Putamen (tissue), 1 donor: ENCODE measurements at places on chromosomes 7 and 10.

DNA sequence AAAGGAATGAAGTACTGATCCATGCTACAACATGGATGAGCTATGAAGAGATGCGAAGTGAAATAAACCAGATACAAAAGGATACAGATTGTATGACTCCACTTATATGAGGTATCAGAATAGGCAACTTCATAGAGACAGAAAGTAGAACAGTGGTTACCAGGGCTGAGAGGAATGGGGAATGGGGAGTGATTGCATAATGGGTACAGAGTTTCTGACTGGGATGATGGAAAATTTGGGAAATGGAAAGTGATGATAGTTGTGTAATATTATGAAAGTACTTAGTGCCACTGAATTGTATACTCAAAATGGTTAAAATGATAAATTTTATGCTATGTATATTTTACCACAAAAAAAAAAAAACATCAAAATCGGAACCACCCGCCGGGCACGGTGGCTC lies 3.9 kb downstream of the ATXN7L1 start:
- DNase-seq = no peak

GRCh38 chr7:144523621-144524020 lies 120.1 kb upstream of the NOBOX start:
- DNase-seq = no peak

DNA sequence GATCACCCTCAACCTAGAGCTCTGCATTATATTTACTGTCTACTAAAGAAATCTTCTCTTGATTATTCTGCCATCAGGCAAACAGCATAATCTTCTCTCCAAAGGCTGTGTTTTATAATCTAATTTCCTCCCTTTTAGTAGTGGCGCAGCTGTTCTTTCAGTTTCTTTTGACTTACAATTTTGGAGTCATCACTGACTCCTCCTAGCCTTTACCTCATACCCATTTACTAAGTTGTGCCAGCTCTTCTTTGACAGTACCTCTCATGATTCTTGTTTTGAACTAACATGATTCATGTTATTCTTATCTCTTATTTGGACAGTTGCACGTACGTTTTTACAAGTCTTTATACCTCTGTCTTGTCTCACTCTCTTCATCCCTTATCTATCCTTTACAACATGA lies 113.0 kb downstream of the FOXP2 start:
- no peak for DNase-seq

- DNase-seq = no peak
These were observed 16.9 kb downstream of the CAMK2G start for GRCh38 chr10:73857446-73857845.

DNA sequence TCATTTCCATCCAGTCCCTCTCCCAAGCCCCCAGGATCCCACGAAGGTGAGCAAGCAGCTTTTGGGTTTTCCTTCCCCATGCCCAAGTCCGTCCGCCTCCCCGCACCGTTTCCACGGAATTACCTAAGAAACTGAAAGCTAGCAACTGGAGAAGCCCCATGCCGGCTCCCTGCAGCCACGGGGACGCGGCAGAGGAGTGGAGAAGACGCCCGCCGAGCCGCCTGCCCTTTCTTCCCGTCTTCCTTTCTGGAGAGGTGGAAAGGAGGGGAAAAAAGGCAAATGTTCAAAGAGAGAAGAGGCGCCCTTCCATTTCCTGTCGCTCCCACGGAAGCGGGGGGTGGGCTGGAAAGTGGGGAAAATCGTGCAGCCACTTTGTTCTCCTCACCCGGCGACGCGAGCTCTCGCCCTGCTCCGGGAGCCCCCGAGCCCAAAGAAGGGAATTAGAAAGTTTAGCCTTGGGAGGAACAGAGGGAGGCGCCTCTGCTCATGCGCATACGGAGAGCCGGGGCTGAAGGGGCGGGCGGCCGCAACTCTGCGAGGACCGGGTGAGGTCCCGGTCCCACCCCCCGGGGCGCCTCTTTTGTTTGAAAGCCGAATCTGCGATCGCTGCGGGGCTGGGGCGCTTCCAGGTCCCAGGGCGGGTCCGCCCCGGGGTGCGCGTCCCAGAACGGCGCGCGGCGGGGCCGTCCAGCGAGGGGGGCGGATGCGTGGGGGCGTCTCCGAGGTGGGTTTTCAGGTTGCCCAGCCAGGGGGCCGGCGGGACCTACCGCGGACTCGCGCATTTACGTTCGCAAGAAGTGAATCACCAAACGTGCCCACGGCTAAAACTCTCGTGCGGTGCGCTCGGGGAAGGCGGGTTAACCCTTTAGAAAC lies at the start of gene LAMB1:
Gene LAMB1, minus strand, starts transcription at position 436 of the 873 bp plus-strand sequence. Its CDS starts 276 bp downstream, at position 160.
- DNase-seq = no peak

DNA sequence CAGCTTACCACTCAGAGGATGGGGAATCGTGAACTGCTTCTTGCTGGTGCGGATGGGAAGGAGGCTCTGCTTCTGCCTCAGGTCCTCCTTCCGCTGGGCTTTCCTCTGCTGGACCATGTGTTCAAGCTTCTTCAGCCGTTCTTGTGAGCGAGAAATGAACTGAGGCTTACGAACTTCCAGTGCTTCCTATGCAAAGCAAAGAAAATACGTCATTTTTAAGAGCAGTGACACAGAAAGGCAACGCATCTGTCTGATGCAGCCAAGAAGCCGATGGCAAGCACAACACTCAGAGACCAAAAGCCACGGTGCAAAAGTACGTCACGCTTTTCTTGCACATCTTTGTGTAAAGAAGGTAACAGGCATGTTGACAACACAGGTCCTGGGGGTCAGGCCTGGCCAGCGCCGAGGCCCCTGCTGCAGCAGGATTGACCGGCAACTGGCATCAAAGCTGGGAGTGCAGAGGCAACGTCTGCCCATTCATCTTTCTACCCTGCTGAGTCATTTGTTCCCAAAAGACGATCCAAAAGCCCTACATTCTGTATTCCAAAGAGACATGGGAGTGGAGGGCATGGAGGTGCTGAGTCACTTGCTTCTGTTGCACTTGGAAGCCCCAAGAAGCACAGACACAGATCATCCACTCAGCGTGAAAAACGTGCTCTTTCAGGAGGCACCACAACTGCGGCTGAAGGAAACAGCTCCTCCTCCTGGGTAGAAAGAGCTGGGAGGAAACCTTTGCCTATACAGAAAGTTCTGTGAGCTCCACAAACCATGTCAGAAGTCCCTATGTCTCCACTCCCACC lies 71.0 kb upstream of the ADAM12 start:
- DNase-seq = no peak

DNA sequence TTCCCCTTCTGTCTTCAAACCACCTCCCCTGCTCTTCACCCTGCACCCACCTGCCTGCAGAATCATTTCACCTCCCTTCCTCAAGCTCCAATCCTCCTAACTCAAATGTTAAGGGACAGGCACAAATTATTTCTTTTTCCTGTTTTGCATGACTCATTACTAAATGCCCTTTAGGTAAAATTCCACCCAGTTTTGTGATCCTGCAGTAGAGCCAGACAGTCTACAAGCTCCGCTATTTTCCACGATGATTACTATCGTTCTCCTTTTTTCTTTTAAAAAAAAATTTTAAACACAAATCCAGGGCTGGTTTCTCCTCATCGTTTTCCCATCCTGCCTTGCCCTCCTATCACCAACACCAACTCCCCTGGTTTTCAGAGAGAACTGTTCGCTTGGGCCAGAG lies 186.8 kb upstream of the YAE1 start:
- DNase-seq = no peak

- no peak for DNase-seq
These were observed 143.4 kb downstream of the DOCK1 start for GRCh38 chr10:127048630-127049029.

DNA sequence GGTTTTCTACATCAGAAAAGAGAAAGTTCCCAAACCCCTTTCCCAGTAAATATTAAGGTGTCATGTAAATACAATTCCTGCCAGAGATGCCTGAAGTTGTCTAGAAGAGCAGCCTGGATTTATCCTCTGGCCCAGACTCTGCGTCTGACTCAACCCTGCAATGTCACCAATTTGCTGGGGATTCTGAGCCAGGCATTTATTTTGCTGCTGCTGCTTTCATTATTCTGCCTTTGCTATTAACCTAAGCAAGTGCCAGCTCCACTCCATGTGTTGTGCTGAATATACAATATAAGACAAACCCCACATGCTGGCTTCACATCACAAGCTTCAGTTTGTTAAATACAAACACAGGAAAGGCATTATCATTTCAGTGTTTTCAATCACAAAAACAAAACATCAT lies 59.1 kb downstream of the ELAPOR2 start:
- DNase-seq = no peak

DNA sequence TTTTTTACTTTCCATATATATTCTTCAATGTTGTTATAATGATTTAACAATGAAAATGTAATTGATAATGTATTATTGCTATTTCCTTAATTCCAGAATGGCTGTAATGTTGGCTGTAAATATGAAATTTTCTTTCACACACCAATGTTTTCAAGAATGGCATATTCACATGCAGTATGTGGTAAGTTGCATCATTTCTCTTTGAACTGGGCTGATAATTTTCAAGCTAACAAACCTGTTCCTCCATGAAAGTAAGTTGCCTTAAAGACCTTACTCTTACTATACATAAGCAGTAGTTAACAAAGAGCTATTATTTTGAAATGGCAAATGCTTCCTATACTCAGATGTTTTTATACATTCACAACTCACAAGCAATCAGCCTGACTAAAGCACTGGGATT lies 154.5 kb downstream of the TMEM168 start:
- no peak for DNase-seq

- DNase-seq = no peak
These were observed 61.7 kb downstream of the TCF7L2 start for GRCh38 chr10:113011592-113012374.

- DNase-seq = no peak
These were observed 22.1 kb downstream of the FGFR2 start for GRCh38 chr10:121576139-121576538.

DNA sequence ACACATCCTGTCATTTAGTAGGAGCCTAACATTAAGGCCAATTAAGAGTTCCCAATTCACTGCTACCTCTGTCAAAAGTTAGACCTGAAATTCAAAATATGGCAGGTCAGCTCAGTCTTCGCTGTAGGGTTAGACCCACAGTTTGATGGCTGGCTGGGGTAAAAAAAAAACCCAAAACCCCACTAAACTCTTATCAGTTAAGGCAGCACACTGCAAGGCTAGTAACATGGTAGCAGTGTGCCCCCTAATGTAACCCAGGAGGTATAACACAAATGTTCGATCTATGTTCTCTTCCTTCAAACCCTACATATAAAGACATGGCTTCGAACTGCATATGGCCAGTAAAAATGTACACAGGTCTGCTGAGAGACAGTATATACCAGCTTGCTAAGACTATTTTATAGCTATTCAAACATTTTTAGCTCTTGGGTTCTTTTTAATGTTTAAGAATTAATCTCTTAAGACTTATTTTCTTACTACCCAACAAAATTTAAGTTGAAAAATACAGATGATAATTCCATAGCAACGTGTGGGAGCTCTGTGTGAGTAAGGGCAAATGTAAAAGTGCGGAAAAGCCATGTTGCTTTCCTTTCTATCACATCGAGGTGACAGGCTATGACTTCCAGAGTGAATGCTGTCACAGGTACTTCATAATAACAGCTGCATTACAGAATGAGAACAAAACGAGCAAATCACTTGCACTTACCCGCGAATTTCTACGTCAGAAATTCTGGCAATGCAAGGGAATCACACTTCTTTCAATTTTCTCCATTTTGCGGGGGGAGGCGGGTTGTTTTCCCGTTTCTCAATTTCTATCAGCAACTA lies 168.4 kb upstream of the IMMP2L start:
- no peak for DNase-seq

- DNase-seq = no peak
These were observed 5.5 kb downstream of the ZP3 start for GRCh38 chr7:76430211-76430610.

GRCh38 chr10:110651044-110651958 lies 7.2 kb downstream of the RBM20 start:
- no peak for DNase-seq

DNA sequence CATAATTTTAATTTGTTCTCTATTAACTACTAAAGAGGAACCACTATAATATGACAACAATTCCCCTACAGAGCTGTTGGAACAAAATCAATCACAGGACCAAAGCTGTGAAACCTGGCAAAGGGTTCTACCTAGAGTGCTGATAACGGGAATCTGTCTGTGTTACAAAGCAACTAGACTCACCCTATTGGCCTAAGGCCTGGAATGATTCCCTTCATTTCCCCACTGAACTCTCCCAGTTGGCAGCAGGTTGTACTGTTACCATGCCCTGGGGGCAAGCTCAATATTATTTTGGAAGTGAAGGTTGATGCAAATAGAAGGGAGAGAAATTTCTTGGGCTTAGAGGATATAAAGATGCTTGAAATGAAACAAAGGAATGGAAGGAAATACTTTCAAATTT lies 81.8 kb downstream of the SEMA3A start:
- DNase-seq = no peak

- no peak for DNase-seq
These were observed 68.9 kb upstream of the NMT2 start for GRCh38 chr10:15237351-15237750.

DNA sequence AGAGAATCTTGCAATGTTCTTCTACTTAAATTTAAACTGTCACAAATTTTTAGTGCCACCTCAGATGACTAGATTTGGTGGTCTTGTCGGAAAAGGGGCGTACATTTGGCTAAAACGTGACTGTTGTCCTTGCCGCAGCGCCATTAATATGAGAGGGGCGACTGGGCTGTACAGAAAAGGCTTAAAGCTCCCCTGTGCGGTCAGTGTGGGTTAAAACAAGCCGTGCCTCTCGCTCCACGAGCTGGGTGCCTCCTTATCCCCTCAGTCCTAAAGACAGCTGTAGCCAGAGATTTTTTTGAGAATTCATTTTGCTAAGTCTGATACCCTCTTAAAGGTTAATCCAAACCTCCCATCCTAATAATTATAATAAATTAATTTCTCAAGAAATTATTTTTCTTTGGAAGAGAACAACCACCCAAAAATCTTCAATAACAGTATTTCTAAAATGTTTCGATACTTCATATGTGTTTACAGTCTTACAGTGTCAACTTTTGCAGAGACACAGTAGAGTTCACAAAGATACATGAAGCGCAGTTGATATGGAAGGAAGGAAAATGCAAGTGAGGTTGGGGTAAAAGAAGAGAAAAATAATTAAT lies 68.6 kb downstream of the C7orf25 start:
- peak; percentile 33 for DNase-seq

- no peak for DNase-seq
These were observed 166.4 kb downstream of the COBL start for GRCh38 chr7:51150193-51150592.

GRCh38 chr7:3138997-3139396 lies 95.3 kb upstream of the CARD11 start:
- DNase-seq = no peak

- DNase-seq = no peak
These were observed 631.5 kb upstream of the NRP1 start for GRCh38 chr10:33965795-33966581.

GRCh38 chr7:129452589-129453231 lies 18.5 kb downstream of the STRIP2 start:
- DNase-seq = no peak
